ENCODE measurements at places on chromosomes 7 and 10.

DNA sequence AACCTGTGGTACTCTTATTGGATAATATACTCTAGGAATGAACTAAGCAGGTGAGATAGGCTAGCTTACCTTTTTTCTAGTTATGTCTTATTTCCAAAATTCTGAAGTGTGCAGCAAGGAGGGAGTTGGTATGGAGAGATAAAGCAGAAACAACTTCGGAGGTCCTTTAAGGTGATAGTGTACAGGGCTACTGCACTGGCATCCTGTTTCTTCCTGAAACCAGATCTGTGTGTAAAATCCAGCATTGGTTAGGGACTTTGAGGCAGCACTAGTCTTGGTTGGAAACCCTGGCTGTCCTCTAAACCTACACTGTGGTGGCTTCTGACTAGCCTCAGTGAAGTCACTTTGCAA, 66.9 kb upstream of the STRIP2 start:
- no peak for DNase-seq

GRCh38 chr10:133224756-133225372, 5.2 kb upstream of the UTF1 start:
- no peak for DNase-seq

GRCh38 chr10:5609952-5610616, 56.3 kb downstream of the ASB13 start:
- no peak for DNase-seq

DNA sequence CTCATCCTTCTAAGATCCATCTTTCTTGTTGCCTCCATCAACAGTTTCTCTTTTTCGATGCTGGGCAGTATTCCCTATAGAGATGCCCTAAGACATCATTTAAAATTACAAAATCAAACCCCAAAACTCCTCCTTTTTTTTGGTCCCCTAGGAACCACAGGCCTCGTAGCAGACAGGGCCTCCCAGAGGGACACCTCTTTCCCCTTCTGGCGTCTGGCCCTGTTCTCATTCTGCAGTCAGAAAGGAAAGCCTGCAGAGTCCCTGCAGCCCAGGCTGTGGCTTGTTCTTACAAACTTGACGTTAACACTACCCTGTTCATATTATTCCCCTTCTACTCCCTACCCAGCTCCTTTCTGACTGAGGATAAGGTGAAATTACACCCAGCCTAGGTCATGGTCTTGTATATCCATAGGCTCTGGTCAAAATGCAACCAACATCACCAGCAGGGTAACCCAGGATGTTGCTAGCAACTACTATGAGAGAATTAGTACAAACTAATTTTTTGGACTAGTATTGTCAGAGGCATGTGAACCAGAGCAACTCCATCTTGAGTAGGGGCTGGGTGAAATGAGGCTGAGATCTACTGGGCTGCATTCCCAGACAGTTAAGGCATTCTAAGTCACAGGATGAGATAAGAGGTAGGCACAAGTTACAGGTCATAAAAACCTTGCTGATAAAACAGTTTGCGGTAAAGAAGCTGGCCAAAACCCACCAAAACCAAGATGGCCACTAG, 3.5 kb upstream of the EPHA1 start:
- DNase-seq, result no peak

GRCh38 chr7:415646-416525, 103.8 kb downstream of the PDGFA start:
- no peak for DNase-seq

DNA sequence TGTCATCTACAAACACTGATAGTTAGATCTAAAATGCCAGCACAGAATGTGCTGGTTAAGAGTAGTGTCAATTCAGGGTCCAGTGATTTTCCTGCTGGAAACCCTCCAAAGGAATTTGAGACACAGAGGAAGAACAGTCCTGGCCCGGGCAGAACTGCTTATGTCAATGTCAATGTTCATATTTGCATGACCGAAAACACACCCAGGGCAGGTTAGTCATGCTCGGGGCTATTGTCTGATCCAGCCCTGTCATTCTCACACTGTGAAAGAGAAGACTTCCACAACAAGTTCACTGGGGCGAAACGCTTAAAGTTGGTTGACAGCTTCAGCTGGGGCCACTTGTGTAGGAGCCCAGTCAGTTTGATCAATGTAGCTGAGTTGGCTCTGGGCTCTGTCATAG, 139.3 kb downstream of the C1GALT1 start:
- no peak for DNase-seq

- no peak for DNase-seq
Observed at GRCh38 chr7:158257001-158257400, 330.6 kb downstream of the PTPRN2 start.

DNA sequence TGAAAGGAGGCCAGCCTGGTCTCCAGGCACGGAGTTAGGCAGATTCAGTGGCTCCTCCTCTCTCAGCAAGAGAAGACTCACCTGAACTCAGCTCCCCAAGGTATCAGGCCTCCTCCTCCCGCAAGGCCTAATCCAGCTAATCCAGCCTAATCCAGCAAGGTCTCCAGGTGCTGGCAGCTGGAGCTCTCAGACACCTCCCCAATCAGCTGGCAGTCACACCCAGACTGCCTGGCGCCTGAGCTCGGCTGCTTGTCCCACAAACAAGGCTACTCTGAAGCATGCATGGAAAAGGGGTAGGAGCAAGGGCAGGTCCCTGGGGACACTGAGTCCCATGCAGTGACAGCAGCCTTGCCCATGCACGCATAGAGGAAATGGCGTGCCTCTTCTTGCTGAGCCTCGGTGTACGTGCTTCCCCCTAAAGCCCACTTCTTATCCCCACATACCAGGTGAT, 3.3 kb upstream of the OPN4 start:
- no peak for DNase-seq

DNA sequence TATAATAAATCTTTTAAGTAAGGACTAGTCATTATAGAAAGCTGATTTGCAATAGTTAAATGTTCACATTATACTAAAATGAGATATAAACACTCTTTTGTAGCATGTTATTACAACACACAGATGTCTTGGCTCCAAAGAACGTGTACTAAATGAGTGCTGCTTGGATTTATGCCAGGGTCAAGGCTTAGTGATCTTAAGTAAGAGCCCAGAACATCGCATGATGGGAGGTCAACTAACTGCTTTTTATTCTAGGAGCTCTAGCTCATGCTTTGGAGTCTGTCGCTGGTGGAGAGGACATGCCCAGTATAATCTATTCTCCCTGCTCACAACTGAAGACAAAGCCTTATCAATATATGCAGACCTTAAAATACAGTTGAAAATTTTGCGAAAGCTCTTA, 315.1 kb downstream of the BBS9 start:
- no peak for DNase-seq

DNA sequence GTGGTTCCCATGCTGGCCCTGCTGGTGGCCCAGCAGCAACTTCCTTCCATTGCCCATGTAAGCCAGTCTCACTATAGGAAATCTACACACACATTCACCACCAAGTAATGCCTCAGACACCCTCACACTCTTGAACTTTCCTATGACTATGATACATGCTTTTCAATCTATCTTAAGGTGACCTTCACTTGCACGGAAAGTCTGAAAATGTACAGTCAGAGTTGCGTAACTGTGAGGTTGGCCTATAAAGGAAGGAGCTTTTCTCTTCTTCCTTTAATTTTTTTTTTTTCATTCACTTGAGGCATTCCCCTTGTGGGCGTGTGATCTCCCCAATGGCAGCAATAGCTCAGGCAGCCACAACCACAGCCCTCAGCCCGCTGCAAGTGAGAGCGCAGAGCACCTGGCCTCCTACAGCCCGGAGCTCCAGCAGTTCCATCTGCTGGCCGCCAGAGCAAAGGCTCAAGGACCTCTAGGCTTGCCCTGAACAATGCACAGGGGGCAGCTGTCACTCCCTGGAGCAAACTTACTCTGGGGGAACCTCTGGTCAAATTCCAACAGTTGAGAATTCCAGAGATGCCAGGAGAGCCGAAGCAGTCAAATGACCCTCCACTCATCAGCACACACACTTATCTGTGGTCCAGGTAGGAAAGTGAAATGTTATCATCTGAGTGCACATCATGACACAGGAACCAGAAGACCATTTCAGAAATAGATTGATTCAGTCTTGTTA, 123.1 kb upstream of the ADO start:
- DNase-seq, result no peak

DNA sequence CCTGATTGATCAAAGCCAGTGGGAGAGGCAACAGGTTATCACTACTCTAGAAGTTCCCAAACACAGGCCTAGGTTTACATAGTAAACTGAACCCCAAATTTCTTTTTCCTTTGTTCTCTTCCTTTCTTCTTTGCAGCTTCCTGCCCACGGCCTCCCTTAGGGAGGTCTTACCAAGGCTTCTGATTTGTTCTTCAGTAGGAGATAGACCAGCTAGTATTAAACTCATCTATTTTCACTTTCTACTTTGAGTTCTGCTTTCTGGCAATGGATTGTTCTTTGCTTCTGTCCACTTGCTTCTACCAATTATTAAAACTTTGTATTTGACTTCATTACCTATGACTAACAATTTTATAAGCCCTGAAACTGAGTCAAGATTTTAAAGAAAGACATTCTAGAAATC, 251.2 kb upstream of the FZD1 start:
- DNase-seq, result no peak

DNA sequence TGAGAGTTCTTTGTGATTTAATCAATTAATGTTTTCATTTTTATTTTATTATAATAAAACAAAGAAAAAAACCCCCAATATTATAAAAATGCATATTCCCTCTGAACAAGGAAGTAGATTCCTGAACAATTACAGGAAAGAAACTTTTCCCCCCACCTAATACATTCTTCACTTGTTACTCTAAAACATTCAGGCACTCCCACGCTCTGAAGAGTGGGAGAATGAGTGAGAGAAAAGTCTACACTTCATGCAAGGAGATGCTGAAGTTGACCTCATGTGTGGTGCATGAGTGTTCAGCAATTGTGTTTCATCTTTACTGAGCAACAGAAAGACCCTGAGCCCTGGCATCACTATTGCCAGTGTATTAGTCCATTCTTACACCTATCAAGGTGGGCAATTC, 244.2 kb upstream of the IGFBP3 start:
- no peak for DNase-seq

Measured in esophagus squamous epithelium (tissue), 5 donors.